Right lobe of liver (tissue), 6 donors: ENCODE measurements at places on chromosomes 2 and 18.

- no peak overlapping the region for H3K27ac ChIP-seq
- H3K4me1 ChIP-seq: no peaks in the 10 kb centered on the region
- no peak for DNase-seq
- H3K27me3 ChIP-seq: no peaks in the 10 kb centered on the region
Observed at GRCh38 chr2:185372188-185372587, 366.4 kb upstream of the FSIP2 start.

DNA sequence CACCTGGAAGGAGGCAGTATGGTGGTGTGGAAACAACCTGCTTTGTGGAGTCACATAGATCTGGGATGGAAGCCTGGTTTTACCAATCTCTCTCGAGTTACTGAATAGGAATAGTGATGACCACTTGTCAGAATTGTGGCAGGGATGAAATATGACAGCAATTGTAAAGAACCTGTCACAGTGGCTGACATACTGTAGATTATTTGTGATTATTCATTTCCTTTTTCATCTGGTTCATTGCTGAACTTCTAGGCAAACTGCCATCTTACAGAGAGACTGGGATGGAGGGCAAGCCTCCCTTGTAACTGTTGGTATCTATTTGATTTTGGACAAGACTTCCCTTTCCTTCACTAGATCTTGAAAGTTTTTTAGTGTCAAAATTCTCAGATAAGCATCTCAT, 42.0 kb downstream of the FMNL2 start:
- no peaks in the 10 kb centered on the region for H3K27me3 ChIP-seq
- H3K36me3 ChIP-seq: no peaks in the 10 kb centered on the region
- DNase-seq: no peak
- H3K4me1 ChIP-seq: no peaks in the 10 kb centered on the region

GRCh38 chr2:102975996-102976975, 214.5 kb downstream of the TMEM182 start:
- no peaks in the 10 kb centered on the region for H3K4me1 ChIP-seq
- no peak for DNase-seq
- H3K27me3 ChIP-seq: no peaks in the 10 kb centered on the region
- no peaks in the 10 kb centered on the region for H3K36me3 ChIP-seq

- no peak overlapping the region for H3K4me3 ChIP-seq
- no peaks in the 10 kb centered on the region for H3K27me3 ChIP-seq
- H3K27ac ChIP-seq: no peak overlapping the region
- DNase-seq: no peak
- H3K36me3 ChIP-seq: no peaks in the 10 kb centered on the region
Observed at GRCh38 chr2:47264143-47264542, 109.0 kb upstream of the STPG4 start.

- no peaks in the 10 kb centered on the region for H3K27me3 ChIP-seq
- H3K27ac ChIP-seq: no peak overlapping the region
- no peak overlapping the region for H3K4me3 ChIP-seq
- DNase-seq: peak; percentile 48
- no peaks in the 10 kb centered on the region for H3K36me3 ChIP-seq
Observed at GRCh38 chr2:133718688-133719201, 150.5 kb upstream of the NCKAP5 start.

DNA sequence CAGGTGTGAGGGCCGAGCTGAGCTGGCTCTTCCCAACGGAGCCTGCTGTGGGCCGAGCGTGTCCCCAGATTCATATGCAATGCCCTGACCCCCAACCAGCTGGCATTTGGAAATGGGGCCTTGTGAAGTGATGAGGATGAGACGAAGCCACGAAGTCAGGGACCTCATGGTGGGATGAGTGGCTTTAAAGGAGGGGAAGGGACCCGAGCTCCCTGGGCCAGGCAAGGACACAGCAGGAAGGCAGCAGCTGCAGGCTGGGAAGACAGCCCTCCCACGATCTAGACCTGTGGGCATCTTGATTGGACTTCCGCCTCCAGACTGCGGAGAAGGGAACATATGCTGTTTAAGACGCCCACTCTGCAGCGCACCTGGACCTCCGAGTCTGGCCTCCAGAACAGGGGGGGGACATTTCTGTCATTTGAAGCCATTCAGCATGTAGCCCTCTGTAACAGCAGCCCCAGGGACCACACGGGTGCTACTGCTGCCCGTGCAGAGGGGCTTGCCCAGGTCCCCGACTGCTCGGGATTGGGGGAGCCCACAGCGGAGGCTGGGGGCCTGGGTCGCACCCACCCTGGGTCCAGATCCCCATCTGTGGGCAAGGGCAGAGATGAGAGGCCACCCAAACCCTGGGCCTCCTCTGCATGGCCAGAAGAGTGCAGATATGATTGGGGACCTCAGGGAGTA, 27.2 kb downstream of the KIF1A start:
- no peaks in the 10 kb centered on the region for H3K36me3 ChIP-seq
- H3K27ac ChIP-seq: no peak overlapping the region
- H3K4me3 ChIP-seq: no peak overlapping the region
- H3K4me1 ChIP-seq: peaks cover 30% of the 10 kb centered on the region
- DNase-seq: no peak
- H3K27me3 ChIP-seq: no peaks in the 10 kb centered on the region

- H3K4me1 ChIP-seq: no peaks in the 10 kb centered on the region
- no peaks in the 10 kb centered on the region for H3K27me3 ChIP-seq
- H3K4me3 ChIP-seq: no peak overlapping the region
- DNase-seq: no peak
Observed at GRCh38 chr2:216960671-216961268, 100.9 kb upstream of the TNP1 start.

DNA sequence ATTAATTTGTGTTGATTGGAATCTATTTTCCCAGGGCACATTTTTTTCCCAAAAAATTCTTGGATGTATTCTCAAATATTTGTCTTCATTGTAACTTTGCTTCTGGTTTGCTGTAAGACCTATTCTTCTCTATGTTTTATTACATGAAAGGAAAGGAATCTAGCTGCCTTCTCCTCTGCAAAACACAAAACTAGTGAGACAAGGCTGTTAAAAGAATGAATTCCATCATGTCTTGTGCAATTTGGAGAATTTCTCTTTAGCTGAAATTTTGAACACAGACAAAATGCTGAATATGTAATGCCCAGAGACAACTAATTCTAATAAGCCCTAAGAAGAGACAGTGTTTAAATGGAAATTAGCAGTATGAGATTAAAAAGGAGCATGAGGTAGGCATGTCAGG, 275.9 kb downstream of the CDH20 start:
- no peak overlapping the region for H3K4me3 ChIP-seq
- no peaks in the 10 kb centered on the region for H3K27me3 ChIP-seq
- no peaks in the 10 kb centered on the region for H3K4me1 ChIP-seq
- no peak overlapping the region for H3K27ac ChIP-seq
- H3K36me3 ChIP-seq: no peaks in the 10 kb centered on the region

- H3K4me1 ChIP-seq: no peaks in the 10 kb centered on the region
- no peak for DNase-seq
- no peaks in the 10 kb centered on the region for H3K27me3 ChIP-seq
- H3K4me3 ChIP-seq: no peak overlapping the region
Observed at GRCh38 chr2:3128786-3129185, 248.8 kb downstream of the EIPR1 start.

GRCh38 chr2:164260506-164260905, 360.8 kb downstream of the GRB14 start:
- no peaks in the 10 kb centered on the region for H3K36me3 ChIP-seq
- no peak overlapping the region for H3K4me3 ChIP-seq
- no peak for DNase-seq
- no peaks in the 10 kb centered on the region for H3K4me1 ChIP-seq
- H3K27ac ChIP-seq: no peak overlapping the region
- no peaks in the 10 kb centered on the region for H3K27me3 ChIP-seq

- H3K27ac ChIP-seq: no peak overlapping the region
- peak overlapping the region; percentile 49 for H3K4me3 ChIP-seq
- no peaks in the 10 kb centered on the region for H3K27me3 ChIP-seq
- peak; percentile 48 for DNase-seq
Observed at GRCh38 chr18:76823587-76824011, 1.2 kb downstream of the ZNF236 start.

DNA sequence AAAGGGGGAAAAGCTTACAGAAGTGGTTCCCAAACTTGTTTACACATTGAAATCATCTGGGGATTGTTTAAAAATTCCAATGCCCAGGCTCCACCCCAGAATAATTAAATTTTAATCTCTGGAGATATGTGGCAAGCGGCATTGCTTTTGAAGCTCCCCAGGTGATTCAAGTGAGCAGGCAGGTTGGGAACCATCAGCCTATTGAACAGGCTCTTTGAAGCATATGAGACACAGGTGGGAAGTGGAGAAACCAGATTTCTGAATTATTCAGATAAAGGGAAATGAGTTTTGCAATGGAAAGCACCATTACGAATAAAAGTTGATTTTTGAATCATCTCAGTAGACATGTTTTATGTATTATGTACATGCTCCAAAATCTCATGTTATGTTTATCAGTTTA, 57.6 kb upstream of the NOSTRIN start:
- H3K27me3 ChIP-seq: no peaks in the 10 kb centered on the region
- H3K4me1 ChIP-seq: no peaks in the 10 kb centered on the region
- no peak for DNase-seq
- H3K27ac ChIP-seq: no peak overlapping the region

DNA sequence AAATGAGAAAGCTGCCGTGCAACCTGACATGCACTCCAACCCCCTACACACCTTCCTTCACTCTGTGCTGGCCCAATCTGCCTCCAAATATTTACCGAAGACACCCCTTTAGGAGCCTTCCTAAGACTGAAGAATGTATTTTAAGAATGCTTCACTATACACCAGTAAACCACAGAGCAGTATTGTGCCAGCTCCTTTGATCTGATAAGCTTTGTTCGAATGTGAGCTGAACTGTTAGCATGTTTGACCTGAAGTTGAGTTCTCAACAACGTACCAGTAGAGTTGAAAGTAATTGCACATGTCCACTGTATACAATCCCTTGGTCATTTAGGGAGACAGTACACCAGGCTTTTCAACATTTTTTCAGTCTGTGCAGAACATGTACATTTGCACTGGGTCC, 259.2 kb downstream of the TGIF1 start:
- H3K36me3 ChIP-seq: no peaks in the 10 kb centered on the region
- DNase-seq: no peak
- H3K4me3 ChIP-seq: no peak overlapping the region
- no peaks in the 10 kb centered on the region for H3K4me1 ChIP-seq
- H3K27ac ChIP-seq: no peak overlapping the region

DNA sequence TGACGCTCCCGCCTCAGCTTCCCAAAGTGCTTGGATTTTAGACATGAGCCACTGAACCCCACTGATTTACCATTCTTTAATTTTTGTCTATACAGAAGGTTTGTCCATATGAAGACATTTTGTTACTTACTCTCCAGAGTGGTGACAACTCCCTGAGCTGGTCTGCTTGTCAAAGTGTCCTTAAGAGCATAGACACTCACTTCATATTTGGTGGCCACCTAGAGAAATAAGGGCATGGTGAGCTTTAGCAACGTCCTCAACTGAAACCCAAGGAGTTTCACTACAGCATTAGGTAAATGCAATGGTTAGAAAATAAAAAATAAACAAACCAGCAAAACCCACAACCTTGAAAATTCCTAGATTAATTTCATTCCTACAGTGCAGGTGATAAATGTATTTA, 57.8 kb downstream of the FN1 start:
- H3K27me3 ChIP-seq: no peaks in the 10 kb centered on the region
- H3K27ac ChIP-seq: no peak overlapping the region
- no peak overlapping the region for H3K4me3 ChIP-seq
- no peak for DNase-seq
